ENCODE measurements at places on chromosomes 12 and 14.

DNA sequence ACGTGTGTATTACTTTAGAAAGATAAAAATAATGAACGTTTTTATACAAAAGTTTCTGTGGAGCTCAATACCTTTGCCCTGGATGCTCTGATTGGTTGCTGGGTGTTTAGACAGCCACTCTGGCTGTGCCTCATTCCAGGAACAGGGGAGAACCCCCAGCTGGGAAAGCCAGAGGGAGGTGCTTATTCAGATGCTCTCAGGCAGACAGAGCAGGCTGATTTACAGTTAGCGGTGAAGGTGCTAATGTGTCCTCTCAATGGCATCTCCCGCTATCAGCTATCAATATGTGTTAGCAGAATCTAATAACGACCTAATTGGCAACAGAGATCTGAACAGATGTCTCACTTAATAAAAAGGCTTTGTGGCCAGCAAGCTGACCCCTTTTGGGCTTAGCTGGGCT, 402.3 kb downstream of the NUAK1 start:
- no peak for DNase-seq

GRCh38 chr14:81485781-81486180, 47.9 kb downstream of the SEL1L start:
- no peak for DNase-seq

GRCh38 chr14:100030452-100031153, 34.6 kb upstream of the EVL start:
- DNase-seq, result no peak

DNA sequence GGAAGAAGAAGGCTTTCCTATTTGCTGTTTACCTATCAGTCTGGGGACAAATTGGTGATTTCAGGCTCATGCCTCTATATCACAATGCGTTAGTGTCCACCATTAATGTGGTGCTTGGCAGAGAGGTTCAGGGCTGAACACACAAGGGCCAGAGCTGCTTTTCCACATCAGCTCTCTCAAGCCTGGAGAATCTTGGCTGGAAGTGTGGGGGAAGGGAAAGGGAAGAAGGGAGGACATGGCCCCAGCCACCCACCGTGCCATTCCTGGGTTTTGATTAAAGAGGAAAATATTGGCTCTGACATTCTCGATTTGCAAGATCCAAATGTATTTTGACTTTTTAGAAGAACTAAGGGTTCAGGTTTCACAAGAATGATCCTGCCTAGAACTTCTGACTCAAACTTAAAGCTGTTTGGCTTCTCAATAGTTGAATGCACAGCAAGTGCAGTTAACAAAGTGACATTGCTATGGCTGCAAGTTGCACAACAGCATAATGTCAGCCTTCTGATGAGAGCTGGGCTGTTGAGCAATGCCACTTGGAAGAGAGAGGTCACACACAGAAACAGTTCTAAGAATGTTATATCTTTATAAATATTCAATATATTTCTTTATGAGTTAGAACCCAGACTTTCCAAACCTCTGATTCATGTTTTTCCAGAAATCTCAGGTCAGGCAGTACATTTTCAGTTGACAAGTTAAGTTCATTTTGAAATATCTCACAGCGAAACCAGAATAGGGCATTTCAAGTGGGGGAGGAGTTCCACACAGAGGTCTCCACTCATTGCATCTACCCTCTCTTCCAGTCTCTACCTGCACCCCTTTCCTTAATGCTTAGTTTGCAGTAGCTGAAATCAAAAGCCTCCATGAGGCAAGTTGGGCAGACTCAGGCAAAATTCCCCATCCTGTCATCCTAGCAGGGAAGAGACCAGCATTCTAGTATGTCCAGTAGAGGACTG, 25.3 kb downstream of the IGF1 start:
- DNase-seq, result no peak

DNA sequence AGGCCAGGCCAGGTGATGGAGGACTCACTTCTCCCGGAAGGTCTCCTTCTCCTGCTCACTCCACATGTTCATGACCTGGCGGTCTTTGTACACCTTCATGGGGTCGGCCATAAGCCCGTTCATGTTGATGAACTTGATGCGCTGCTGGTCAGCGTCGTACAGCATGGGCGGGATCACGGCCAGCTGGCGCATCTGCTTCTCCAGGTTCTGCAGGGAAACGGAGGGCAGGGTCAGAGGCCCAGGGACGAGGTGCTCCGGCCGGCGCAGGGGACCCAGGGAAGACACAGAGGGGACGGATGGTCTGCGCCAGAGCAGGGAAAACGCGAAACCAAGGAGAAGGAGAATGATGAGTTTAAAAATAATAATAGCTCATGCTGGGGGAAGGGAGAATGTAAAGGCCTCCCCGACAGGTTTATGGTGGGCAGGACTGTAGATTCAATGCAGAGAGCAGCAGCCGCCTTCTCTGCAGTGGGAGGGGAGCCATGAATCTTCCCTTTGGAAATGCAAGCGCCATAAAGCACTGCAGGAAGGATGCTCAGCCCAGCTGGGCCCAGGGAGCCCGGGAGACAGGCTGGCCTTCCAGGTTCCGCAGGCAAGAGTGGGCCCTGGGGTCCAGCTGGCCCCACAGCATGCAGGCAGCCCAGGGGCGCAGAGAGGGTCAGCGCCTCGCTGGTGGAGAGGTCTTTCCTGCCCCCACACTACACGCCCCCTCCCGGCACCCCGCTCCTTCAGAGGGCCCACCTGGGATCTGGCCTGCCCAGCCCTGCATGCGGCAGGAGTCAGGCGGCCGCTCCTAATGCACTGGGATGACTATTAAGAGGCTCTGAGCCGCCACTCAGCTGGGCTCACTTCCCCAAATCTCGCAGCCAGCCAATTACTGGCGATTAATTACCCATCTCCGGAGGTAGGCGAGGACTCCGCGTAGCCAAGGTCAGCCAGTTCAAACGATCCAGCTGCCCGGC, 132.0 kb downstream of the RFLNA start:
- no peak for DNase-seq

GRCh38 chr14:35705636-35706035, 103.5 kb downstream of the RALGAPA1 start:
- DNase-seq, result no peak

- DNase-seq, result no peak
These were observed 208.1 kb downstream of the PTPRO start for GRCh38 chr12:15530361-15530760.

GRCh38 chr12:109518820-109519665, 41.6 kb downstream of the UBE3B start:
- DNase-seq, result no peak

- no peak for DNase-seq
These were observed 67.6 kb downstream of the PIWIL1 start for GRCh38 chr12:130405332-130405731.

GRCh38 chr14:41230683-41231082, 376.0 kb upstream of the LRFN5 start:
- DNase-seq, result no peak

DNA sequence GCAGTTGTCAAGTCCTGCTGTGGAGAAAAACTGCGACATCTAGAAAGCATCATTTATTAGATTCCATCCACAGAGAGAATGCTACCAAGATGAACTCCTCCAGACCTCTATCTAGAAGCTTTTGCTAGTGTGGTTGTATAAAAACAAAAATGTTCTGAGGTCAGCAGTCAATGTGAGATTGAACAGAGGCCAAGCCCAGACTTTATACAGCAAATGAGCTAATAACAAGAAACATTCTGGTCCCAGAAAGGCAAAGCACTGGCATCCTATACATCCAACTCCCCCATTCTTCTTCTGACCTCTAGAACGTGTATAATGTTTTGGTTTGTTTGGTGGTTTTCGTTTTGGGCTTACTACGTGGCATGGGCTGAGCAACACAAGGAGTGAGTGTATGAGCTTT, 26.7 kb upstream of the RIN3 start:
- DNase-seq, result no peak

DNA sequence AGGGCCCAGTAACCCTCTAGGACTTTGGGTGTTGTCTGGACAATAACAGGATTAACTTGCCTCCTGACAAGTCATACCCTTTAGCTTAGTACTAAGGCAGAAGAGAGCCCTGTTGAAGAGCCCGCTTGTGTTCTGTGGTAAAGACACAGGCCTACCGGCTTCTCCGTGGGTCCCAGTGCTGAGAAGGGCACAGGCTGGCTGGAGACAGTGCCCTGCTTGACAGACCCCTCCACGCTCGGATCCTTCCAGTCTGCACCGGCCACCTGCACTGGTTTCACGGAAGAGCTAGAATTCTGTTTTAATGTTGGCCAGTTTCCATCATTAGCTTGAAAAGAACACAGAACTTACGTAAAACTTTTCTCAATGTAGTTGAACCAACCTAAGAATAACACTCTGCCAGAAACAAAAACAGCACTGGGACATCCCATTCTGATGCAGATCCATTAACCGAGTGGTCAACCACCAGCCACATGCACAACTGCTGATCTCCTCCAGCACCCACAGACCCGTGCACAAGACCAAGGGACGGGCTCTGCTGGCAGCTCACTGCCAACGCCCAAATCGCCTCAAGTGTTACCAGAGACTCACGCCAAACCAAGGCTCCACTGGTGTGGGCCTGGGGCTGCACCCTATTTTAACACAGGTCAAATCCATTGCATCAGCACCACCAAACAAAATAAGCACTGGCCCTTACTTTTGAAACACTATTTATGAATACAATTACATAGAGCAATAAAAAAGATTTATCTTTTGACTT, 27.1 kb downstream of the ZFYVE21 start:
- DNase-seq, result peak; percentile 59

- no peak for DNase-seq
These were observed 314.5 kb upstream of the GARIN6 start for GRCh38 chr12:99332936-99333591.

DNA sequence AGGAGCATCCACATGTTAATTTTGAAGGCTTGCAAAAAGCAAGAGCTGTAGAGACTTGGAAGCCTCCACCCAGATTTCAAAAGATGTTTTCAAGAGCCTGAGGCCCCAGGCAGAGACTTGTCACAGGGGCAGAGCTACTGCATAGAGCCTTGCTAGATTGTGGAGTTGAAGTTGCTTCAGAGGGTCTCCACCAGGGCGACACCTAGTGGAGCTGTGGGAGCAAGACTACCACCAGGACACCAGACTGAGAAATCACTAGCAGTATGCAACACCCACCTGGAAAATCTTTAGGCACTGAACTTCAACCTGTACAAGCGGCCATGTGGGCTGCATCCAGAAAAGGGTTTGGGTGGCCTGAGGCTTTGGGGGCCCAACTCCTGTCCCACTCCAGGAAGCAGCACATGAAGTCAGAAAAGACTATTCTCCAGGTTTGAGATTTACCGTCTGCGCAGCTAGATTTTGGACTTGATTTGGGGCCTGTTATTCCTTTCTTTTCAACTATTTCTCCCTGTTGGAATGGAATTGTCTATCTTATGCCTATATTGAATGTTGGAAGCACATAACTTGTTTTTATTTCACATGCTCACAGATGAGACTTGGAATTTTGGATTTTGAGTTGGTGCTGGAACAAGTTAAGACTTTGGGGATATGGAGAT, 508.6 kb downstream of the FLRT2 start:
- DNase-seq, result no peak

- no peak for DNase-seq
These were observed 16.1 kb upstream of the NT5DC3 start for GRCh38 chr12:103857164-103857563.

GRCh38 chr12:71949646-71950045, 11.0 kb downstream of the TPH2 start:
- DNase-seq, result no peak

DNA sequence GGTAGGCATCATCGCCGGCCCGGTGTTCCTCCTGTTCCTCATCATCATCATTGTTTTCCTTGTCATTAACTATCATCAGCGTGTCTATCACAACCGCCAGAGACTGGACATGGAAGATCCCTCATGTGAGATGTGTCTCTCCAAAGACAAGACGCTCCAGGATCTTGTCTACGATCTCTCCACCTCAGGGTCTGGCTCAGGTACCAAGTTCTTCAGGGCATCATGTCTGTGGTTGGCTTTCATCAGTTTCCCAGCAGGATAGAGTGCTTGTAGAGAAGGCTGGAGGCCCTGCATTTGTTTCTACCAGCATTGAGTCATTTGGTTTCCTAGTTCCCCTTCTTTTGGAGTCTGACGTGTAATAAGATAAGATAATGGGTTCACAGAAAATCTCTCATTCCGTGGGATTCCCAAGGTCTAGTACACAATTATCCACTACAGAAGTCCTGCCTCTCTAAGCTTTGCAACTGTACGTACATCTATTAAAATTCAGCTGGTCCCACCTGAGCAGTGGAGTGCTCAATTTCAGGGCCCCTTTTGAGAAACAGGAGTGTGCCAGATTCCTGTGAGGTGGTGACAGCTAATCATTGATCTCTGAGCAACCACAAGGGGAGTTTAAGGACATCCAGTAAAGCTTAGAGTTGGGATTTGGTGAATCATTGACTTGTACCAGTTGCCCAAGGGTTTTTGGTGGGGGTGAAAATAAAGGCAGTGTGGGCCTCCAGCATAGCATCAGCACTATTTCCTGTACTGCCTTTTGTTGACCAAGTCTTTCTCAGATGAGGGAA, 25.1 kb downstream of the ACVR1B start:
- DNase-seq, result no peak

DNA sequence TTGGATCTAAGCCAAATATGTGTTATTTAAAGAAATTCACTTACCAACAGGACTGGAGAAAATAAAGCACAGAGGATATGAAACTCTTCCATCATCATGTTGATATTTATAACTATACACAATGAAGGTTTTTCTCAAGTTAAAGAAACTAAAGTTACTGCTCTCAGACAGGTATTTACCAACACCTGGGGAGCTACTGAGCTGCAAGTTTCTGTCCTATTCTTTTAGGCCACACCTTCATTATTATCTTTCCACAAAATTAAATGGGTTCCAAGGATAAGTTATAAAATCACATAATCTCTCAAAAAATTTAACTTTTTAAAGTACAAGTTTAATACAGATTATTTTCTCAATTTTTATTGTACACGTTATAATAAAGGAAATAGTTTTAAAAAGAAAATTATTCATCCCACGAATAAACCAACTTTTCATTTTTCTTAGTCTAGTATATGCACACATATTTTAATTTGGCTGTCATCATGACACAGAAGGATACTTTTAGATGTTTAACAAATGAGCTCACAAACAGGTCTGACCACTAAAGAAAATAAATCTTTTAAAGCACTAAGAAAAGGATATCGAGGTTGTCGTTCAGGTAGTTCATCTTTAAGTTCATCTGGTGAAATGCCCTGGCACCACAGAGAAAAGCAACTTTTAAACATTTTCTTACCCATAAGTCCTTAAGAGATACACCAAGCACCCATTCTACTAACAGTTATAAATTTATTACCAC, 7.8 kb downstream of the GMFB start:
- no peak for DNase-seq

GRCh38 chr12:116924558-116925453, 14.1 kb downstream of the FBXW8 start:
- DNase-seq, result no peak

DNA sequence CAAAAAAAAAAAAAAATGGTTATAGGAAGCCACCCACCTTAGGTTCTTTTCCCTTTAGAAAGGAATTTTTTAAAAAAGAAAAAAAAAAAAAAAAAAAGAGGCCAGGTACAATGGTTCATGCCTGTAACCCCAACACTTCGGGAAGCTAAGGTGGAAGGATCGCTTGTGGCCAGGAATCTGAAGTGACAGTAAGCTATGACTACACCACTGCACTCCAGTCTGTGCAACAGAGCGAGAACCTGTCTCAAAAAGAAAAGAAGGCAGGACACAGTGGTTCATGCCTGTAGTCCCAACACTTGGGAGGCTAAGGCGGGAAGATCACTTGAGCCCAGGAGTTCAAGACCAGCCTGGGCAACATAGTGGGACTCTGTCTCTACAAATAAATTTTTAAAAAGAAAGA, 36.0 kb downstream of the SPTLC2 start:
- DNase-seq, result no peak
